ENCODE measurements at places on chromosomes 11 and 22.

DNA sequence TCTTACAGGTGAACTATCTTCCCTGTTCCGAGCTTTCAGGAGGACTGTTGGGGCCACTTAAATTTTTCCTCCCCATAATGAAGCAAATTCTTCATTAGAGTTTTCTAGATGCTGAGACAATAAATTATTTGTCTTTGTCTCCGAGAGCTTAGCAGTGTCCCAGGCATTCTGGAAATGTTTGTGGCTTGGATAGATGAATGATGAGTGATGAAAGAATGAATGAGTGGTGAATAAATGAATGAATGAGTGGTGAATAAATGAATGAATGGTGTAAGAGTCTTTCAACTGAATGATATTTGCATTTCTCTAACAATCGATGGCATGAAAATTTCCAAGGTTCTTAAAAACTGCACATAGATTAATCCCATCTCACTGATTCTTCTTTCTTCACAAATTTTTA is 52.8 kb downstream of the AHNAK start:
- DNase-seq: no peak

GRCh38 chr11:44046182-44046581 is 1.6 kb upstream of the ACCSL start:
- no peak for DNase-seq

GRCh38 chr11:99632969-99633368 is 612.2 kb downstream of the CNTN5 start:
- DNase-seq: no peak

DNA sequence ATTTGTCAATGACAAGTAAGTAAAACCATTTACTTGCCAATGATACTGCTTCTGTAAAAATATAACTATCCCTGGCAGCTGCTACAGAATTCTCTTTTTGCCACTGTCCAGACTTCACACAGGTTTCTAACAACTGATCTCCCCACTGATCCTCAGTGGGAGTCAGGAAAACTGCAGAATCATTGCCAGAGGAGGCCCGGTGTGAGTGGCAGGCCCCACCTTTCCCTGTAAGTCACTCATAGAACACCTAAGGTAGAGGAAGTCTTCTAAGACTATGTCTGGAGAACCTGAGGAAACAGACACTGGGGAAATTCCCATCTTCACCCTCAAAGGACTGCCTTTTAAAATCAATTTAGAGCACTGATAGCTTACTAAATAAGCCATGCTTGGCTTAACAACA is 66.3 kb downstream of the ZC3H12C start:
- DNase-seq: no peak

DNA sequence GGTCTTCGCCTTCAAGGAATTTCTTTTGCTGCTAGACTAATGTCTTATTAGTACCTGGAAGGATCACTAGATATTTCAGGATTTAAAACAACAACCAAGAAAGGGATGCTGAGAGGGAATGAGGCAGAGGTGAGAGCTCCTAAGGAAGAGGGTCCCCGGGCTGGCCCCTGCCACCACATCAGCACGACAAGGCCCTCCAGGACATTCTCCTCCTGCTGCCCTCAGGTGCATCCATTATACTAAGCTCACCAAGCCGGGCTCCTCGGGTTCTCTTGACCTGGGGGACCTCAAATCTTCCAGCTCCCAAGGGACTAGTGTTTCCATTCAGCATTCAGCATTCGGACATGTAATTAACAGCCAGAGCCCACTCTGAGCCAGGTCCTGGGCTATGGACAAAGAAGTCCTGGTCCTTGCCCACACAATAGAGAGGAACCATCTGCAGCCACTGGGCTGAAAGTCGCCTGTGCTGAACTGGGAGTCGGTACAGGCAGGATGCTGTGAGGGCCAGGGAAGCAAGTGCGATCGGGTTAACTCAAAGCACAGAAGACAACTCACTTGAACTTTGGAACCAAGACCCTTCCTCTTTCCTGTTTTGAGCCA is 29.4 kb upstream of the OAF start:
- DNase-seq: no peak

GRCh38 chr11:108035690-108036089 is 27.0 kb downstream of the CUL5 start:
- DNase-seq: no peak

GRCh38 chr22:47547881-47548650 is 785.6 kb downstream of the TBC1D22A start:
- DNase-seq: no peak

GRCh38 chr11:45535033-45535432 is 130.4 kb downstream of the CHST1 start:
- DNase-seq: no peak

GRCh38 chr11:120056301-120057027 is 81.4 kb downstream of the TRIM29 start:
- DNase-seq: no peak

DNA sequence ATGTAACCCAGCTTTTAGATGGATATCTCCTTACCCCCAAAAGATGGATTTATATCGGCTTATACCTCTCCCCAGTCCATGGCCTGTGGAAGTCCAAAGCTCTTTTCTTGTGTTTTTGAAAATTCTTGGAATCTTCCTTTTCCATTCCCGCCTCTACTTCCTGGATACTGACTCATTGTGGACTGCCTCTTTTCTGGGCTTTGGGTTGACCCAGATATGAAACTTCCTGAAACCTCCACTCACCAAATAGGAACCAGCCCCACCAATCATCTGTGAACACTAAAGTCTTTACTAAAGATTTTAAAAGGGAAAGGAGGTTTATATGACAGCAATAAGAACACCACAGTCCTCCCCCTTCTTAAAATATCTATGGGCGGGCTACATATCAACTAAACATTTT is 163.4 kb upstream of the SYN3 start:
- no peak for DNase-seq

DNA sequence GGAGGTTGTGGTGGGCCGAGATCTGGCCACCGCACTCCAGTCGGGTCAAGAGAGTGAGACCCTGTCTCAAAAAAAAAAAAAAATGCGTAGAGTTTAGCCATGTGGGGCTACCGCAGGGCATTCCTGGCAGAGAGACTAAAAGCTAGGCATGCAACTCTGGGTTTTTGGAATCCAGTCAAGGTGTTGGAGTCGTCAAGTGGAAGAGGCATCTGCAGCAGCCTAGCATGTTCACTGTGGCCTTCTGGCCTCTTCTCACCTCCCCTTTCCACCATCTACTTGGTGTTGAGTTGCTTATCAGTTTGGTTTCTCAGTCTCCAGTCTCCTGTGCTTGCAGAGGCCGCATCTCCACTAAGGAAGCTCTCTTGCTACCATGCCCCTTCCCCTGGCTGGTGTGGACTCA is 572.5 kb downstream of the NTM start:
- DNase-seq: no peak

DNA sequence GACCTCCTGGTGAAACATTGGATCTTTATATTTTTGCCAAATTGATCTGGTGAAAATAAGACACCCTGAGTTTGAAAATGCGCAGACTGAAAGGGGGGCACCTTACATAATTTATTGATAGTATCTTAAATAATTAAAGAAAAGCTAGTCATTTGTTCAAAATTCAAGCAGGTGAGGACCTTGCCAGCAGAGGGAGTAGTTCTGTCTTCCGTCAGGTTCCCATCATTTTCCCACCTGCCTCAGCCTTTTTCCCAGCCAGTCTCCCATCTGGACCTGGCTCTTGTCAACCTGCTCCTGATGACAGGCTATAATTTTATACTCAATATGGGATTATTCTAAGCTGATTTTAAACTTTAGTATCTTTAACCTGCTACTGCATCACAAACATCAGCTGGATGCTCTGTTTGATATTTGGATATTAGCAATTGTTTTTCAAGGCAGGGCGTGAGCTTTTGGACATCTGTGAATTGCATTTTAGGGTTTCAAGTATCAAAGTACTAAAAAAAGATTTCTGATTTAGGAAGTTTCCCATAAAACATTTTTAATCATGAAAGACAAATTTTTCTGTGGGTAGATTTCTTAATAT is 132.0 kb downstream of the ELP4 start:
- no peak for DNase-seq
